ENCODE measurements at places on chromosomes 12 and 14. TPM values are rescaled to one million over a fixed set of nuclear protein-coding genes. Genes with fewer than 3 reads are reported as not detected.

C12orf54 gene
- 2.6 TPM for total RNA-seq

LRFN5 gene
- total RNA-seq, result under 0.01 TPM

LPAR5 gene
- 16.6 TPM for total RNA-seq

SLC25A21 gene
- total RNA-seq, result 3.8 TPM

RASSF9 gene
- total RNA-seq, result 3.5 TPM

GUCY2C gene
- not detected for total RNA-seq
